ENCODE measurements at places on chromosomes 2 and 18. TPM values are rescaled to one million over a fixed set of nuclear protein-coding genes. Genes with fewer than 3 reads are reported as not detected.

The TCF23 gene
- total RNA-seq = 0.14 TPM

DNA sequence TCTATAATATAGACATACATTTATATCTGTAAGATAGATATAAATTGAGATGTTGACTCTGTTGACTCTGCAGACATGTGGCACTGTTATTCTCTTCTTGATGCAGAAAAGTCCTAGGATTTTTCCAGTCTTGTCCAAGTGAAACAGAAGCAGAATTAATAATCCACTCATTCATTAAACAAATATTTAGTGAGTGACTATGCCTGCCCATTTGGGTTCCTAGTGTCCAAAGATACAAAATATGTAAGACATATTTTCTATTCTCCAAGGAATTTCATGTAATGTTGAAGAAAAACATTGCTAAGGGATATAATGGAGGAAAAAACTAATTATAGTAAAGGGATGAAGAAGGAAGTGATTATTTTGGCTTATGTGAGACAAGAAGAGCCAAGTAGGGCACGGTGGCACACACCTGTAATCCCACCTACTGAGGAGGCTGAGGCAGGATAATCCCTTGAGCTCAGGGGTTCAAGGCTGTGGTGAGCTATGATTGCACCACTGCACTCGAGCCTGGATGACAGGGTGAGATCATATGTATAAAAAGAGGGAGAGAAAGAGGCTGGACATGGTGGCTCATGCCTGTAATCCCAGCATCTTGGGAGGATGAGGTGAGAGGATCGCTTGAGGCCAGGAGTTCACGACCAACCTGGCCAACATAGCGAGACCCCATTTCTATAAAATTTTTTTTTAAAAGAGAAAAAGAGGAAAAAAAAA is 19.9 kb upstream of the PLEKHH2 start:
- no peaks in the 10 kb centered on the region for H3K36me3 ChIP-seq
- no peak for DNase-seq
- H3K4me3 ChIP-seq = no peak overlapping the region
- no peak overlapping the region for H3K27ac ChIP-seq

DNA sequence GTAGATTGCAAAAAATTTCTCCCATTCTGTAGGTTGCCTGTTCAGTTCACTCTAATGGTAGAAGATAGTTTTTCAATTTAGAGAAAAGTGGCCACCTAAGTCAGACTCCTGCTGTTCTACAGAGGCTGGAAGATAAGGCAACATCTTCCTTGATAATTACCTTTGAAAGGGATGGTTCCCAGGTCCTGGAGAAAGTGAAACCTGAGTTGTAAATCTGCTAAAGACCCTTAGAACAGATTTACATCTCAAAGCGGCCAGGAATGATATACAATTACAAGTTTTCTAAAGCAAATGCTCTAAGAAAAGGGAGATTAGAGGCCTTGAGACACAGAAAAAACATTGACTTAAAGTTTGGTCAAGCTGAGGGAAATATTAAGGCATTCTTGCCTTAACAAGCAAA is 1350.2 kb upstream of the FAM98A start:
- H3K4me1 ChIP-seq = peaks cover 12% of the 10 kb centered on the region
- DNase-seq = no peak
- H3K36me3 ChIP-seq = peaks cover 17% of the 10 kb centered on the region
- H3K4me3 ChIP-seq = no peak overlapping the region
- peaks cover 31% of the 10 kb centered on the region for H3K27me3 ChIP-seq
- H3K27ac ChIP-seq = no peak overlapping the region

DNA sequence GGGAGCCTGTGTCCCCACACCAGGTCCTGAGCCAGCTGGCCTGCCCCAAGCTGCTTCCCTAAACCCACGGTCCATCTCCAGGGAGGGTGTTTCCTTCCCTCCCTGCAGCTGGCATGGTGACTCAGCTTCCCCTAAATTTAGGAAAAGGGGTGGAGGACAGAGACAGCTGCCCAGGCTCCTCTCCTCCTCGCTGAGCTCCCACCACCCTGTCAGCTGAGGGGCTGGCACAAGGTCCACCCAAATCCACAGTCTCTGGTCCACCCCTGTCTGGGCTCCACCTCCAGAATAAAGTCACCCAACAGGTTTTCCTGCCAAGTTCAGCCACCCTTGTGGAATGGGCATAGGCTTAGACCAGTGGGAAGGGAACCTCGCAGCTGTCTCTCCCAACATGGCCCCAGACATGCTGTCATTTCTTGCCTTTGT is 156.5 kb downstream of the TNS1 start:
- H3K4me1 ChIP-seq = no peaks in the 10 kb centered on the region
- H3K27ac ChIP-seq = no peak overlapping the region
- no peaks in the 10 kb centered on the region for H3K36me3 ChIP-seq

DNA sequence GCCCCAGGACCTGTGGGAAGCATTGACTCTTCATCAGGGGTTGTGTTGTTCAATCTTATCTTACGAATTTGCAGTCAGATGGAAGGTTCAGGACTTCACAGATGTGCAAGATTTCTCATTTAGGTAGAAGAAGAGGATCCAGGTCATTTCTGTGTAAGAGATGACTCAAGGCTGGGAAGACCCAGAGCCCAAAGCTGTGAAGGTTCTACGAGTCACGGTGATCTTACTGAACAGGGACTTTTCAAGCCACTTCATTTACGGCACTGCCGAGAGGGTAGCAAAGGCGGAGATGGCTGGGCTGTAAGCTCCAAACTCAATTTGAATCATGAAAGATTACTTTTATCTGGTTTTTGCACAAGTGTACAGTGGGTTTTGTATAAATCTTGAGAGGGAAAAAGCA is 228.0 kb upstream of the MEX3C start:
- H3K4me3 ChIP-seq = no peak overlapping the region
- H3K4me1 ChIP-seq = peaks cover 45% of the 10 kb centered on the region
- no peak overlapping the region for H3K27ac ChIP-seq
- no peak for DNase-seq
- H3K27me3 ChIP-seq = peaks cover 9% of the 10 kb centered on the region

The STK25 gene
- total RNA-seq = 222 TPM

GRCh38 chr2:162071001-162071400 is 3.0 kb downstream of the DPP4 start:
- no peaks in the 10 kb centered on the region for H3K36me3 ChIP-seq
- no peak overlapping the region for H3K27ac ChIP-seq
- H3K4me3 ChIP-seq = no peak overlapping the region
- peaks cover 44% of the 10 kb centered on the region for H3K4me1 ChIP-seq
- H3K27me3 ChIP-seq = peaks cover 36% of the 10 kb centered on the region

DNA sequence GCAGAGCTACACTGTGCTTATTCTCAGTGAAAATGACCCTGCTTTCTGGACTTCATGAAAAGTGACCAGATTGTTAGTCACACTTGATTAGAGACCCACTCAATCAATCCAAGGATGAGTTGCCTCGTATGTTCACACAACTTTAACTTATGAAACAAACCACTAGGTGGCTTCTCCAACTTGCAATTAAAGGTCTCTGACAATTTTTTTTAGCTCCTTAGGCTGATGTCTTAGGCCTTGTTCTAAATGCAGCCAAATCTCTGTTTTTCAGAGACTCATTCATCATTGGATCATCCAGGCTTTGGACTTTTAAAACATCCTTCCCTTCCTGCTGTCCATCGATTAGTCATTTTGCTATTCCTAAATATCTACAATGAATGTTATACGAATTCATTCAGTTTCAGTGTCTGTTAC is 63.4 kb downstream of the MREG start:
- H3K27me3 ChIP-seq = no peaks in the 10 kb centered on the region
- H3K4me3 ChIP-seq = no peak overlapping the region
- H3K4me1 ChIP-seq = peaks cover 7% of the 10 kb centered on the region
- peaks cover 10% of the 10 kb centered on the region for H3K36me3 ChIP-seq
- no peak overlapping the region for H3K27ac ChIP-seq

The CRYBA2 gene
- not detected for total RNA-seq

DNA sequence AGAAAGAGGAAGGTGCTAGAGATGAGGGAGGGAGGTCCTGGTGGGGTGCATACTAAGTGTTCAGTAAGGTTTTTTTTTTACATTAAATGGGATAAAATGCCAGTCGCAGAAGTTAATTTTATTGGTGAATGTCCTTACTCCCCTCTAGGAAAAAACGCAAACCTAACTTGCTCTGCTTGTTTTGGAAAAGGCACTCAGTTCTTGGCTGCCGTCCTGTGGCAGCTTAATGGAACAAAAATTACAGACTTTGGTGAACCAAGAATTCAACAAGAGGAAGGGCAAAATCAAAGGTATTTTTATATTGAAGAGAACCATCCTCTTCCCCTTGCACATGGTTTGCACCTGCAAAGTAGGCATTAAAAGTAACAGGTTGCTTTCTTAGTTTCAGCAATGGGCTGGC is 12.7 kb upstream of the IL18R1 start:
- H3K4me1 ChIP-seq = no peaks in the 10 kb centered on the region
- no peaks in the 10 kb centered on the region for H3K27me3 ChIP-seq
- no peak for DNase-seq
- no peak overlapping the region for H3K4me3 ChIP-seq
- H3K27ac ChIP-seq = no peak overlapping the region

GRCh38 chr2:85753525-85754312 is at the start of gene ATOH8:
Gene ATOH8 (plus strand): TSS chr2:85753991. CDS start chr2:85754190, 199 bp downstream.
- H3K27me3 ChIP-seq = peaks cover 78% of the 10 kb centered on the region
- DNase-seq = peak; percentile 75

GRCh38 chr2:158412206-158412605 is 44.3 kb downstream of the CCDC148 start:
- H3K36me3 ChIP-seq = peaks cover 30% of the 10 kb centered on the region
- H3K27ac ChIP-seq = no peak overlapping the region
- no peak overlapping the region for H3K4me3 ChIP-seq
- DNase-seq = no peak
- peaks cover 20% of the 10 kb centered on the region for H3K4me1 ChIP-seq
- H3K27me3 ChIP-seq = peaks cover 60% of the 10 kb centered on the region

- H3K27ac ChIP-seq = no peak overlapping the region
- H3K27me3 ChIP-seq = no peaks in the 10 kb centered on the region
- peaks cover 10% of the 10 kb centered on the region for H3K4me1 ChIP-seq
- H3K4me3 ChIP-seq = no peak overlapping the region
- H3K36me3 ChIP-seq = no peaks in the 10 kb centered on the region
Observed at GRCh38 chr18:35808796-35809195, 163.7 kb upstream of the RMP24 start.

The KCNS3 gene
- 18.1 TPM for total RNA-seq

DNA sequence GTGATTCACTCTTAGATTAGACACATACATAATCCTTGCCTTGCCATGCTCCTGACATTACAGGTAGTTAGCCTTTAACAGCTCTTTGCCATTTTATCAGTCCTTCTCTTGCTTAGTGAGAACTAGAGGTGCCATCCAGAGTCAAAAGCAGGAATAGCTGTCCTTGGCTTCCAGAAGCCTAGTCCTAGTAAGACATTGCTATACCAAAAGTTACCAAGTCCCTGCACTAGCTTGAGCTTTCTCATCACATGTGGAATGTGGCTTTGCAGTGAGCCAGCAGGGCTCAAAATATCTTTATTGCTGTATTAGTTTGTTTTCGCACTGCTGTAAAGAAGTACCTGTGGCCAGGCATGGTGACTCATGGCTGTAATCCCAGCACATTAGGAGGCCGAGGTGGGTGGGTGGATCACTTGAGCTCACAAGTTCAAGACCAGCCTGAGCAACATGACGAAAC is 104.7 kb upstream of the NOSTRIN start:
- H3K27ac ChIP-seq = no peak overlapping the region
- peaks cover 13% of the 10 kb centered on the region for H3K4me1 ChIP-seq
- H3K36me3 ChIP-seq = no peaks in the 10 kb centered on the region
- no peak overlapping the region for H3K4me3 ChIP-seq
- H3K27me3 ChIP-seq = no peaks in the 10 kb centered on the region

DNA sequence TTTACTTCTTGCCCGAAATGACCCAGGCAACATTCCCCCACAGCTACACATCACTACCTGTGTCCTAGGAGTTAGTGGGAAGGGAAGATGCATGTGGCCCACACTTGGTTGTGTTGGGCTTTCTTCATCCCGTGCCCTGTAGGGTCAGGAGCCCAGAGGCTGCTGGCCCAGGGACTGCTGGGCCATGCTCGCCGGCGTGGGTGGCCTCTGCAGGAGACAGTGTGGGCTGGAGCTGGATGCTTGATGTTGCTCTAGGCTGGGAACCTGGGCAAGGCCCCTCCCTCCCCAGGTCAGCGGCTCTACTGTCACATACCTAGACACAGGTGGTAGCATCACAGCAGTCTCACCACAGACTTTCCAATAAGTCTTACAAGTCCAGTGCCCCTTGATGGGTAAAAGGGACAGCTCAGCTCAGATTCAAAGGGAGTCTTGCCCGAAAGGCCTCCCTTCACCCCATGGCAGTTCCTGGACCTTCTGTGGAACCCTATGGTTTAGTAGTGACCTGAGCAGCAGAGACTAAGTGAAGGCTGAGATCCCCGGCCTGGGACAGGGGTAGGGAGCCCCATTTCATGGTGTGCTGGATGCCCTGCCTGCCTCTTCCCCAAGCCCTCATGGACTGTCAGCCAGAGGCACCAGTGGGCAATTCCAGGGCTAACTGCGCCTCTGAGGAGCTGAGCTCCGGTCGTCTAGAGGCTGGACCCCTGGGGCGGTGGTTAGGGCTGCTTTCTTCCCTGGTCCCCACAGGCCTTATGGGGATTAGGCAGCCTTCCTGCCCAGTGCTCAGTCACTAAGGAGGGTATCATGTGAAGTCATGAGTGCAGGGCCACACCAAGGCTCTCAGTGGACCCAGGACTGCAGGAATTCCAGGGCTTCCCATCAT is 45.4 kb upstream of the FAHD2A start:
- no peak overlapping the region for H3K4me3 ChIP-seq
- no peaks in the 10 kb centered on the region for H3K36me3 ChIP-seq
- no peak for DNase-seq
- H3K4me1 ChIP-seq = no peaks in the 10 kb centered on the region
- H3K27ac ChIP-seq = no peak overlapping the region

- peaks cover 3% of the 10 kb centered on the region for H3K27me3 ChIP-seq
- peaks cover 29% of the 10 kb centered on the region for H3K4me1 ChIP-seq
- H3K4me3 ChIP-seq = peak overlapping the region; percentile 72
- no peaks in the 10 kb centered on the region for H3K36me3 ChIP-seq
Observed at GRCh38 chr2:32947484-32948143, 861 bp downstream of the LTBP1 start.

The LIMS3 gene
- 2.5 TPM for total RNA-seq

DNA sequence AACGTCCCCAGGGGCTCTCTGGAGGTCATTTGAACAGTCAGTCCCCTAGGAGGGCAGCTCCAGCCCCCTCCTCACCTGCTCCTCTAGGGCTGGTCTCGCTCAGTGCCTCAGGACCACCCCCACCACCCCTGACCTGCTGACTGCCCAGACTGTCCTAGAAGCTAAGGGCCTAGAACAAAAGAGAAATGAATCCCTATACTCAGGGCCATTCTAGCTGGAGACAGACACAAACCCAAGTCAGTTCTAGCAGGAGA is 83.0 kb downstream of the HS1BP3 start:
- DNase-seq = no peak
- no peak overlapping the region for H3K4me3 ChIP-seq
- H3K4me1 ChIP-seq = peaks cover 18% of the 10 kb centered on the region

DNA sequence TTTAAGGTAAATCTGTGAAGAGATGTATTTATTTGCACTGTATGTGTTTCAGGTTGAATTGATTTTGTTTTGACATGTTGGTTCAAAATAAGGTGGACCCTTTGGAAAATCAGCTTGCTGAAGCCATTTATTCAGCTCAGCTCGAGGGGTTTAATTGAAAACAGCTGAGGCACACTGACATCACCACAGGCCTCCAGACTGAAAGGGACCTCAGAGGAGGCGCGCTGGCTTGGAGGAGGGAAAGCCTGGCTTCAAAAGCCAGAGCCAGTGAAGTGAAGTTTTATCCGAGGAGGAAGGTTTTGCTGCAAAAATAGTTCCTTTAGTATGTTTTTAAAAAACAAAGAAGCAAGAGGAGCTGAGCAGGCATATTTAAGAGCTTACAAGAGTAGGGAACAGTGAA is 26.9 kb upstream of the DNMT3A start:
- DNase-seq = no peak
- no peak overlapping the region for H3K4me3 ChIP-seq
- H3K27me3 ChIP-seq = peaks cover 32% of the 10 kb centered on the region
- H3K4me1 ChIP-seq = peaks cover 15% of the 10 kb centered on the region
- no peaks in the 10 kb centered on the region for H3K36me3 ChIP-seq
- no peak overlapping the region for H3K27ac ChIP-seq

The ADGRF3 gene
- total RNA-seq = 0.48 TPM
